ENCODE measurements at places on chromosomes 11 and 22.

DNA sequence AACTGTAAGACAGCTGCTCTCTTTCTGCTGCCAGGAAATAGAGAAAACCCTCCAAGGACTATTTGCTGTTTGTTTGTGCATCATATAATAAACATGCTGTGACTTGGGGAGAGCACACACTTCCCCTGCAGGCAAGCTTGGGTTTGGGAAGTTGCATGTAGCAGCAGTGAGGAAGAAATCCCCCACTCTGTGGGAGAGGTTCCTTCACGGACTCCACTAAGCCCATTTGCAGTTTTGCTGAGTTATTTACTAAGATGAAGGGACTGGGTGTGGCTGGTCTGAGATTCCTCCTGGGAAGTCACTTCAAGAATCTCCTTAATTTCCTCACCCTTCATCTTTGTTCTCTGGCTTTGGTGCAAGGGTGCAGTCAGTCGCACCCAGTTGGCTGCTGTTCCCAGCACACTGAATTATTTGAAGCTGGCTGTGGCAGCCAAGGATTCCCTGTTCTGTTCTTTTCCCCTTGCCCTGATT lies 104.9 kb downstream of the ARFGAP2 start:
- no peak for DNase-seq

DNA sequence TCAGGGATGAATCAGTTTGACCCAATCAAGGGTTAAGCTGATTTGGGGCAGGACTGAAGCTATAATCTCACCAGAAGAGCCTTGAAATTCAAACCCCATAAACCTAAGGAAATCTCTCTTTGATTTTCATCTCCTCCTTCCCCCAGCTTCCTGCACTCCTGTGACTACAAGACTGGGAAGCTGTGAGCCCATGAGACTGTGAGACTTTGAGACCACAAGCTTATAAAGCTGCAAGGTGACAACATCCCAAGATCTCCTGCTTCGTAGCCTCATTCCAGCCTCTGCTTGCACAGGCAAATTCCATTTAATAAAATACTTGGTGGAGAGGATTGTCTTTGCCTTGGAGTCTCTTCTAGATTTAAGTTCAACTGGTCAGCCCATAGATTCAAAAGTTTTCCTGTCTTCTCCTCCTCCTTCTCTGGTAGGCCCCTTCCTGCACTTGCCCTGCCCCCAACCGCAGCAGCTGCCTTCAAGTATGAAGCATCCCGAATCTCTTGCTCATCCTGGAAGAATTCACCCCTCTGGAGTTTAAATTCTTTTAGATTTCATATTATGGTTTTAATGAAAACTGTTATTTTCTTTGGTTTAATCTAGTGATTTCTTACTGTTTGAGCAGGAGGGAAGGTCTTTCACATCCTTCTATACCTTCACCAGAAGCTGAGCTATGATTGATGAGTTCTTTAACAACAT lies 42.1 kb downstream of the PAMR1 start:
- DNase-seq, result no peak

DNA sequence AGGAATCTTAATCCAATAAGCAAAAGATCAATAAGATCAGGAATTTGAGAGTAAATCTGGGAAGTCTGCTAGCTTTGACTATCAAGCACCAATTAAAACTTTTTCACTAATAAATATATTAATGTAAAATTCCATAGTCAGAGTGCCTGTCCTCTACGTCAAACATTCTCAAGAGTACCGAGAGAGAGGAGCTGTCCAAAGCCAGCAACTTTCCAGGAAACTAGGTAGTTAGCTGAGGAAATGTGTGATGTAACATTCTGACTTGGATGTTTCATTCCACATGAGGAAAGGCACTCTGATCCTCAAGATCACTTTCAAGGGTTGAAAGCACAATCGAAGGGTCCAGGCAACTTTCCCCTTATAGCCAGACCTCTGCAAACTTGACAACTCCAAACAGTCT lies 113.2 kb downstream of the STK33 start:
- DNase-seq, result no peak

- DNase-seq, result peak; percentile 31
Observed at GRCh38 chr11:73372375-73372993, 3.7 kb upstream of the RELT start.

GRCh38 chr22:31995807-31996206 lies 47.3 kb upstream of the SLC5A1 start:
- DNase-seq, result no peak

DNA sequence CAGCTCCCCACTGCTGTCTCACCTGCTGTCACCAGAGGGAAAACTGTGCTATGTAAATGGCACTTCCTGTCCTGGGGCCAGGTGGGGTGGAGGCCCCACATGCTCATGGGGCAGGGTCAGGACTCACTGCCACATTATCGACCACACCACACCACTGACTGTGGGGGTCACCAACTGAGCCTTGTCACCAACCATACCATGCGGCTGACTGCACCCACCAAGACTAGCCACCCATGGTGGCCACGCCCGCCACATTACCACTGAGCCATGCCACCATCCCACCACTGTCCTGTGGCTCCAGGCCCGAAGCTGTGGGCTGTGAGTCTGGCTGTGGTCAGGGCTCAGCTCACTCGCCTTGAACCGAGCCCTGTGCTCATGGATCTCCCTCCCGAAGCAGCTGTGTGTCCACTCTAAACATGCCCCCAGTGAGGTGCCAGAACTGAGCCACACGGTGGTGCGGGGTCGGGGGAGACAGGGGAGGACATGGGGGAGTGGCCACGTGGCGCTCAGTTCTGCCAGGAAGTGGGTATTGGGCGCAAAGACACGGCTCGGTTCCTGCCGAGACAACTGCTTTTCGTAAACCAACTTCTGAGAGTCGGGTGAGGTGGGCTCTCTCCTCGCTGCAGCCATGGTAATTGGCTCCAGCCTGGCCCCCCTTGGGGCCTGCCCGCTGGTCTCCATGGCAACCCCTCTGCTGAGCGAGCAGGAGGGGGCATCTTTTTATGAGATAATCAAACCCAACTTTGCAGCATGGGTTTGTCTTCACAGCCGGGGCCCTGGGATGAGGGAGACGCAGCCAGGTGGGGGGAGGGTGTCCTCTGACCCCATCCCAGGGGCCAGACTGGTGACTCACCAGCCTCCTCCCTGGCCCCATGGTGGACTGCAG lies 23.2 kb downstream of the RTN4R start:
- no peak for DNase-seq

- DNase-seq, result no peak
Observed at GRCh38 chr22:45304971-45305370, 4.8 kb upstream of the FAM118A start.

DNA sequence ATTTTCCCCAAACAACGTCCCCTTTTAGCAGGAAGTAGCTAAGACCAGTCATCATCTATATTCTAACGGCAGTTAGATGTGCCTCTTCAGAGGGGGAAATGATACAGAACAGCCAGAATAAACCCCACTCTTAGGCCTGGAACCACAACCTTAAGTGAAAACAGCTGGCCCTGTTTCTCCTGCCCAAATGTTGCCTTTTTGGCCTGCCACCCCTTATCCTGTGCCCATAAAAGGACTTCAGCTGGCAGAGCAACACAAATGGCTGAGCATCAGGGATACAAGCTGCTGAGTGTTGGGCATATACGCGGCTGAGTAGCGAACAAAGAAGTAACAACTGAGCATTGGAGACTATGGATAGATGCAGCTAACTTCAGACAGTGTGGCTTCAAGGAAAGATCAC lies 1491.4 kb downstream of the LRRC4C start:
- no peak for DNase-seq

- no peak for DNase-seq
Observed at GRCh38 chr11:102843489-102843888, at the start of gene MMP3. TSS of gene MMP3 (minus strand) at chr11:102843609. CDS start at chr11:102843546, 63 bp downstream.

GRCh38 chr11:62732830-62733229 lies 4.5 kb downstream of the TTC9C start:
- peak; percentile 59 for DNase-seq

Measured in inflammatory macrophage treated with lipopolysaccharide for 4 hours (primary cell).